ENCODE measurements at places on chromosomes 1 and 21.

GRCh38 chr1:10032590-10033358 is at the start of gene UBE4B:
TSS of gene UBE4B (plus strand) at chr1:10032958. CDS start at chr1:10033671, 713 bp downstream.
- peaks cover 27% of the 10 kb centered on the region for H3K4me1 ChIP-seq
- H3K27me3 ChIP-seq: no peaks in the 10 kb centered on the region
- DNase-seq: peak; percentile 99
- peak within 1 kb of the TSS; percentile 81 for H3K4me3 ChIP-seq
- H3K27ac ChIP-seq: peak within 1 kb of the TSS; percentile 98
- H3K36me3 ChIP-seq: peaks cover 7% of the 10 kb centered on the region

DNA sequence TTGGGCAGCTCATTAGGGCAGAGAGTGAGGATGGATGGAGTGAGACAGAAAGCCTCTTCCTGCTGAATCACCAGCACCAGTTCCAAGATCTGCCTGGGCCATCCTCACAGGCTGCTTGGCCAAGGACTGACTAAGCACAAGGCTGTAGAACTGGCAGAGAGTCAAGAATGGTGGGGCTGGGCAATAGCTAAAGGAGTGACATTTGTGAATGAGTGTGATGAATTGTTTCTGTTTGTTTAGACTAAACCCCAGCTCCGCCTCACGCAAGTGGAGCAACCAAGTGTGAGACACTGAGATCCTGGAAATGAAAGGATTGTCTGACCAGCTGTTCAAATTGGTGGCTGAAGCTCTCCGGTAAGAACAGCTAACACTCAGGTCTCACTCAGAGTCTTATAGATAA is 38.6 kb downstream of the BRINP2 start:
- H3K4me3 ChIP-seq: no peak overlapping the region
- H3K27me3 ChIP-seq: no peaks in the 10 kb centered on the region
- H3K4me1 ChIP-seq: no peaks in the 10 kb centered on the region
- no peak overlapping the region for H3K27ac ChIP-seq

DNA sequence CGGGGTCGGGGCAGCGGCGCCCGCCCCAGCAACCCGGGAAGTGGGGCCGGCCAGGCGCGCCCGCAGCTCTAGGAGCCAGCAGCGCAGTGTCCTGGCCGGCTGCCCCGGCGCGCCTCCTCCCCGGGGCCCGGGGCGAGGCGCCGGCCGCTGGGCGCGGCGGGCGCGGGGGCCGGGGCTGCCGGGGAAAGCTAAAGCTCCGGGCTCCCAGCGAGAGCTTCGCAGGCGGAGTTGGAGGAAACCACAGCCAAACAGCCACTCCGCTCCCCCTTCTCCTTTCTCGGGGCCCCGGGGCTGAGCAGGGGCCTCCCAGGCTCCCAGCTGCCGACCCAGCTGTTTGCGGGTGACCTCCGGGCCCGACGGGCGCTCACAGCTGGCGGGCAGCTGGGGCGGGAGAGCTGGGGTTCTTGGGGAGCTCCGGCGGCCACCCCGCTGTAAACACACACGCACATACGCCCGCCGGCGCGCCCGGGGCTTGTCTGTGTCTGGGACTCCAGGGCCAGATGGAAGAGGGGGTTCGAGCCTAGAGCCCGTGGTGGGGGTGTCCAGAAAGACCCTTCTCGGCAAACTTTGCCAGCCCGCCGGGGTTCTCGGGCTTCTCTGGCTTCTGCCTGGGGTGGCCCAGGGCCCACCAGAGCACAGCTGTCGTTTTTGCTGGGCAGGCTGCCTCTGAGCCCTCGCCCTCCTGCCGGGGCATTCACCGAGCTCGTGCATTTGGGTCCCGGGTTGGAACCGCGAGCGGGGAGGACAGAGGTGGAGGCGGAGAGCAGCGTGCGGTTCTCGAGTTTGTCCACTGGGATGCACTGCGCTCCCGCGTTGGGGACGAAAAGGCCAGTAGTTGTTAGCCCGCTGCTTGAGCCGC is 1.5 kb downstream of the AJAP1 start:
- peaks cover 31% of the 10 kb centered on the region for H3K4me1 ChIP-seq
- H3K27me3 ChIP-seq: peaks cover 92% of the 10 kb centered on the region
- peak overlapping the region; percentile 53 for H3K4me3 ChIP-seq
- H3K36me3 ChIP-seq: no peaks in the 10 kb centered on the region

- no peak overlapping the region for H3K4me3 ChIP-seq
- no peak for DNase-seq
- H3K4me1 ChIP-seq: no peaks in the 10 kb centered on the region
- no peaks in the 10 kb centered on the region for H3K36me3 ChIP-seq
These were observed 334.6 kb downstream of the RGS7 start for GRCh38 chr1:241022366-241022765.

DNA sequence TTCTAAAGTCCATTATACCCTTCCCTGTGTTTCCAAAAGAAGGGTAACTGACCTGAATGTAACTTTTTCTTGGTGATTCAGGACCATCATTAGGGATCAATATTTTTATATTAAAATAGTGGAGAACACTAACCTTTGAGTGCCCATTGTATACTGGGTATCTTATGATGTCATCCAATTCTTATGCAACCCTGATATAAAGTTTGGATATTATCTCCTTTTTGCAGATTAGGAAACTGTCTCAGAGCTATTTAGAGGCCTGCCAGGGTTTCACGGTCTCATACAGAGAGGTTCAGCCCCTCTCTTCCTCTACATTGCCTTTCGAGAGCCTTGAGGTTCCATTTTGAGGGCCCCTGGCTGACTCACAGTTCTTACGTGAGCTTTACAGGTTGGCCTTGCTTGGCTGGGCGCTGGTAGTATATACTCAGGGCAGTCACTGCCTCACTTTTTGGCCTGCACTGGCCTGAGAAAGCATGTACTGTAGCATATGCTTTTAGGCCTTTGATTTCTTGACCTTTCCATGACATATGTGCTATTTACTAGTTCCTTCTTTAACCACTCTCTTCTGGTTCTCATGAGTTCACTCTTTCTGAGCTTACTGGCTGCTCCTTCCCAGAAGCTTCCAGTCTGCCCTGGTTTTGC is 15.7 kb upstream of the FOXO6 start:
- H3K4me3 ChIP-seq: no peak overlapping the region
- peak; percentile 27 for DNase-seq
- H3K27ac ChIP-seq: no peak overlapping the region
- no peaks in the 10 kb centered on the region for H3K27me3 ChIP-seq

DNA sequence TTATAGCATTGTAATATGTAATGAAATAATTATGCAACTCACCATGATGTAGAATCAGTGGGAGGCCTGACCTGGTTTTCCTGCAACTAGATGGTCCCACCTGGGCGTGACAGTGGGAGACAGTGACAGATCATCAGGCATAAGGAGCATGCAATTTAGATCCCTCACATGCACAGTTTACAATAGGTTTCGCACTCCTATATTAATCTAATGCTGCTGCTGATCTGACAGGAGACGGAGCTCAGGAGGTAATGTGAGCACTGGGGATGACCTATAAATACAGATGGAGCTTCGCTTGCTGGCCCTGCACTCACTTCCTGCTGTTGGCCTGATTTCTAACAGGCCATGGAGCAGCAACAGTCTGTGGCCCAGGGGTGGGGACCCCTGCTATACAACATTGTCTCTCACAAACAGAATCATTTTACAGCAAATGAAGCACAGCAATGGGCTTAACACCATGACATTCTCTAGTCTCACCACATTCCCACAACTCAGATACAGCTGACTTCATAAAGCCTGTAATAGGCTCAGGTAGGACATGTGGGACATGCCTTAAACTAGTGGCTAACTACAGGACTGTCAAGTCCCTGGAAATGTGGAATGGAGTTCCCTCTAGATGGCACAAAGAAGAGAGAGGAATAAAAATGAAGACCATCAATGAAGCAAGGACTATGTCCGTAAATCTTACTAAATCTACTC is 40.7 kb upstream of the SLC5A9 start:
- no peaks in the 10 kb centered on the region for H3K36me3 ChIP-seq
- H3K27ac ChIP-seq: peak overlapping the region; percentile 61
- H3K4me1 ChIP-seq: peaks cover 13% of the 10 kb centered on the region
- H3K27me3 ChIP-seq: no peaks in the 10 kb centered on the region

- H3K27me3 ChIP-seq: no peaks in the 10 kb centered on the region
- no peak overlapping the region for H3K4me3 ChIP-seq
- peak; percentile 59 for DNase-seq
- peaks cover 50% of the 10 kb centered on the region for H3K4me1 ChIP-seq
These were observed 6.6 kb upstream of the IFFO2 start for GRCh38 chr1:18962855-18963737.

DNA sequence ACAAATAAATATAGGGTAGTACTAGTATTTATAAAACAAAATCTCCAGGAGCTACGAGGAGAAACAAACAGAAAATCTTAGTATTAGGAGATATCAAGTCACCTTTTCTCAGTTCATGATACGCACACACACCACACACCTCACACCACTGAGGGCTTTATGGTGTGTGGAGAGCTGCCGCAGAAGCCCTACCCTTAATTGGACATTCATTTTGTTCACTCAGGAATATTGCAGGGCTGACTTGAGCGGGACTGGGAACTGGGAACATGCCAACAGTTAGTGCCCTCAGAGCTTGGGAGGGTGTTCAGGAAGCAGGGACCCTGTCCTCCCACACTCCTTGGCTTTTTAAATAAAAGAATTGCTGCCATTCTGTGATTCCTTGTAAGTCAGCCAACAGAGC is 386.8 kb downstream of the RYR2 start:
- H3K4me3 ChIP-seq: no peak overlapping the region
- no peaks in the 10 kb centered on the region for H3K36me3 ChIP-seq
- no peaks in the 10 kb centered on the region for H3K27me3 ChIP-seq
- DNase-seq: no peak
- H3K27ac ChIP-seq: no peak overlapping the region
- no peaks in the 10 kb centered on the region for H3K4me1 ChIP-seq

GRCh38 chr21:25383545-25383944 is 223.7 kb downstream of the MRPL39 start:
- H3K4me1 ChIP-seq: no peaks in the 10 kb centered on the region
- H3K4me3 ChIP-seq: no peak overlapping the region
- no peaks in the 10 kb centered on the region for H3K36me3 ChIP-seq
- H3K27ac ChIP-seq: no peak overlapping the region

Data from suprapubic skin (tissue), 4 donors.